Stimulated activated CD4-positive, alpha-beta T cell treated with anti-CD3 and anti-CD28 coated beads, Interleukin-1b, Interleukin-23, amount 100 ng/mL, for 1 hour (primary cell): ENCODE measurements at places on chromosomes 11 and 22.

DNA sequence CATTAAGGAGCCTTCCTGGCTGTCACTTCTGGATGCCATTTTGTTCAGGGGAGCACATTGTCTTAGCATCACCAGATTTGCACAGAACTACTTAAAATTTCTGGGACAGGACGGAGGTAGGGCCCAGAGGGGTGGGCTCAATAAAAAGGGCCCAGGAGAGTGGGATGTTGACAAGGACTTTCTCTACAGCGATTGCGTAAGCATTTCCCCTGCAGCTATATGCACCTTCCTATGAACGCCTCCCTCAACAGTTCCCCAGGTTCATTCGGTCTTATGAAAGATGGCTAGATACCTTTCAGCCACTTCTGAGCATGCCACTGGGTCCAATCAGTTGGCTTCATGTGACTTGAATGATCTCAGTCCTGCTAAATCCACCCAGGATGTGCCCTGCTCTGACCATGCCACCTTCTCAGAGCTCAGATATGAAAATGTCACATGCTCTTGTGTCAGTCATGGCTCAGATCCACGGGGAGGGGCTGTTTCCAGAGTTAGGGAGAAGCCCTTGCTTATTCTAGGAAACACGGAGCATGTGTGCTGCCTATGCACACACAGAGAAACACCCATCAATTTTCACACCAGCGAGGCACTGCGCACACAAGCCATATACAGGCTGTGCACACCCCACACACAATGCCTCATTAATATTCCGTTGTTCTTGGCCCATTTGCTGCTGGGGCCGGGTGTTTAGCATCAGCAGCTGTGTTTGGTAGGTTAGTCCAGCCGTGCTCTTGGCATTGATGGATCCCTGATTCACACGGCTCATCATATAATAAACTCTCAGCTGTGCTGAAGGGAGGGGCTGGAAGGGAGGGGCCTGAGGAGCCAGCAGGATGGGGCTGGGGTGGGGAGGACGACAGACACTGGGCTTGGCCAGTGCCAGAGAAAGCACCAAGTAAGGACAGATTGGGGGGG, 52.5 kb upstream of the NNMT start:
- no peak for DNase-seq

- DNase-seq, result no peak
Measured at GRCh38 chr22:23537416-23537815, 42.7 kb downstream of the IGLL1 start.

GRCh38 chr11:23846902-23847422, 649.9 kb upstream of the LUZP2 start:
- DNase-seq, result no peak

- DNase-seq, result no peak
Measured at GRCh38 chr11:82896183-82896582, 4.0 kb downstream of the PRCP start.

- no peak for DNase-seq
Measured at GRCh38 chr11:72244060-72244360, at the start of gene PHOX2A. TSS of gene PHOX2A (minus strand) at chr11:72244176. CDS start at chr11:72244004, 172 bp downstream.

DNA sequence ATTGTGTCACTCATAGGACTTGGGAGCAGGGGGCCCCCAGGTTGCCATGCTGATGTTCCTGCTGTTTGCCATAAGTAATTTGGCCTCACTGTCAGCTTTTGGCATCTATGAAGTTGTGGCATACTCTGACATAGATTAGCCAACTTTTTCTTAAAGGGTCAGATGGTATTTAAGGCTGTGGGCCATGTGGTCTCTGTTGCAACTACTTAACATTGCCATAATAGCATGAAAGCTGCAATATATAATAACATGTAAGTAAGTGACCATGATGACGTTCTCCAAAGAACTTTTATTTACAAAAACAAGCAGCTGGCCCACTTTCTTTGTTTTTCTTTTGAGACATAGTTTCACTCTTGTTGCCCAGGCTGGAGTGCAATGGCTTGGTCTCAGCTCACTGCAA, 2.2 kb upstream of the TMEM216 start:
- DNase-seq, result no peak

DNA sequence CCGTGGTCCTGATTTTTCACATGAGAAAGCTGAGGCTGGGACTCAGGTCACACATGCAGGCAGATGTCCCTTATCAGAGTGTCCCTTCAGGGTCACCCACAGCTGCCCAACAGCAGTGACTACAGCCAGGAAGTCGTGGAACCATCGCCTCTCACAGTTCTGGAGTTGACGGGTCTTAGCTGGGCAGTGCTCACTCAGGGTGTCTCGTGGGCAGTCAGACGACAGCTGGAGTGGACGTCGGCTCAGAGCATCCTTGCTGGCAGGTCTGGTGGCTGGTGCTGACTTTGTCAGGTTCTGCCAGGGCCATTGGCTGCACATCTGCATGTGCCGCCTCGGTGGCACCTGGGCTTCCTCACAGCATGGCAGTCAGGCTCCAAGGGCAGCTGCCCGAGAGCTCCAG, 35.6 kb upstream of the TH start:
- DNase-seq, result no peak

DNA sequence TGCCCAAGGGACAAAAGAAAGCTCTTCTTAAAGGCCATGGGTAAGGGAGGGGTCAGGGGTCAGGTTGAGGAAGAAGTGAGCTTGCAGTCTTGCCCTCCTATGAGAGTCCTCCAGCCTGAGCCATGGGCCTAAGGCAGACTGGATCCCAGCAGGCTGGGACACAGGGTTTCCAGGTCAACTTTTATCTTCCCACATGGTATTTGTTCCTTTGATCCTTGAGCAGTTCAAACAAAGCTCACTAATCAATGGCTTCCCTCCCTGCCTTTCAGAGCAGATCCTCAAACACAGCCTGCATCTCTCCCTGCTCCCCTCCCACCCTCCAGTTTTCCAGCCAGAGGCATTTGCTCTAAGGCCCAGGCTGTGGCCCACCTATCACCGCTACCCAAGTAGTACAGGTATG, 589.3 kb downstream of the INSC start:
- no peak for DNase-seq

DNA sequence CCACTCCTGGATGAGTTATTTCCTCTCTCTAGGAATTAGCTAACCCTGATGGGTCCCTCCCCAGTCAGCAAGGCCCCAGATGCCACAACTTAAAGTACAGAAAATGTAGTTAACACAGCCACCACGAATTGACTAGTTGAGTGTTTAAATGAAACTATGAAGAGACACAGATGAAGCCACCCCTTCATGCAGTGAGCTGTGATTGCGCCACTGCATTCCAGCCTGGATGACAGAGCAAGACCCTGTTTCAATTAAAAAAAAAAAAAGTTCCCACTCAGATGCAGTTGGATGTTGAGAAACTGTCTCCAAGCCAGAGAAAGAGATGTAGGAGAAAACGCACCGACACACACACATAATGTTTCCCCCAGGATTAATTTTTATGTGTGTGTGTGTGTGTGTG, 53.3 kb downstream of the SCN3B start:
- no peak for DNase-seq

- no peak for DNase-seq
Measured at GRCh38 chr11:57278721-57279095, 41.7 kb upstream of the APLNR start.

GRCh38 chr11:108338750-108339149, 115.9 kb downstream of the ATM start:
- DNase-seq, result no peak

GRCh38 chr11:59552844-59553243, 41.5 kb downstream of the OR4D9 start:
- no peak for DNase-seq

- DNase-seq, result no peak
Measured at GRCh38 chr11:67463186-67463585, 5.9 kb downstream of the TMEM134 start.

GRCh38 chr22:46365166-46365624, 29.7 kb downstream of the TRMU start:
- no peak for DNase-seq

DNA sequence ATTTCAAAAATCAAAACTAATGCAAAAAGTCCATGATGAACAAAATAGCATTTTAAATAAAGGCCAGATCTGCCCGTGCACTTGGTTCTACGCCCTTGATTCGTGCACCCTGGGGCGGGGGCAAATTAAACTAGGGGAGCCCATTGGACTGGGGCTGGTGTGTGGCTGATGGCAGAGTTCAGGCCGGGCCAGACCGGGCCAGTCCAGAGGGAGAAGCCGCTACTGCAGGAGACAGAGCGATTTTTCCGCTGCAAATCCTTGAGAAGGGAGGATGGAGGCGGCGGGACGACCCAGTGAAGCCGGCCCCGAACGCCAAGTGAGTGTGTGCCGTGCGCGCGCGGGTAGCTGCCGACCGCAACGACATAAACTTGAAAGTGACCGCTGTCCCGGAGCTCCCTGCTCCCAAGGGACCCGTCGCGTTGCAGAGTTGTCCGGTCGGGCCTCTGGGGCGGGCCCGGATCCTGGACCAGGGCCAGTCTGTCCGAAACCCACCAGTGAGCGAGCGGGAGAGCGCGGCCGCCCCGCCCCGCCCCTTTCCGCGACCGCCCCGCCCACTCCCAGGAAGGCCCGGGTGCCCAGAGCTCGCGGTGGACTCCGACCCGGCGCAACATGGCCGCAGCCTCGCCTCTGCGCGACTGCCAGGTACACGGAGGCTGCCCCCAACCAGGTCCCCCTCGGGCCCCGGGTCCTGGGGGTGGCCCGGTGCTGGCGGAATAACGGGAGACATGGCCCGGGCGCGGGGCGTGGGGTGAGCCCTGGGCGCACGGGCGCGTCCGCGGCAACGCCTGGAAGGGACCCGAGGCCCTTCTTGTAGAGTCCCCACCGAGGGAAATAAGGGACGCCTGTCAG, at the start of gene TTC38:
TSS of gene TTC38 (plus strand) at position 578 of the 849 bp plus-strand sequence. CDS start at position 610, 32 bp downstream.
- DNase-seq, result no peak

- no peak for DNase-seq
Measured at GRCh38 chr22:23911318-23911980, 17.3 kb downstream of the MIF start.

DNA sequence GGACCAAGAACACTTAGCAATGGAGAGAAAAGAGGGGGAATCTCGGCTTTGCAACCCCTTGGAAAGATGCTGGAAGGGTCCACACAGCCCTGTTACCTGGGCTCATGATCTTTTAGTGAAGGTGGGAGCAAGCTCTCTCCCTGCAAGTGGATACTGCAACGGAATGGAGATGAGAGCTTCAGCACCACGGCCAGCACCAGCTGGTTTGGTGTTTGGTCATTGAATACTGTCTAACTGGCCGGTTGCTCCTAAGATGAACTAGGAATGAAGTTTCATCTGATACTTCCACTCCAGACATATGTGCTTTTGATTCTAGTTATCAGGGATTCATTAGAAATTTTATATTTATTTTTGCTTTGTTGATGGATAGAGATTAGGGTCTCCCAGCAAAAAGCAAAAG, 16.3 kb downstream of the HTR3A start:
- no peak for DNase-seq

DNA sequence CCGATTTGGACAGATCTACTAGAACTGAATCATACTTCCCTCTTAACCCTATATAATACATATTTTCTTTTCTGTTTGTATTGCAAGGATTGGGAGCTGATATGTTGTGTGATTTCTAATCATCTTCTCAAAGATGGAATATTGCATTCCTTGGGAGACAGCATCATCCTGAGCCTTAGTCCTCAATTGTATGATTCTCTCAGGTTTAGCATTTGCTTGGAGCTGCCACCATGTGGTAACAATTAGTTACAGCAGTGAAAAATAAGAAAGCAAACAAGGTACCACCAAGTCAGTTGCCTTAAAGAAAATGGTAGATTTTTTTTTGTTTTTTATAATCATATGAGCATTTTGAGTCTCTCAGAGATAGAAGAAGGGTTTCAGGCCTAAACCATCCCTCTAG, 11.9 kb downstream of the SNX19 start:
- DNase-seq, result no peak

DNA sequence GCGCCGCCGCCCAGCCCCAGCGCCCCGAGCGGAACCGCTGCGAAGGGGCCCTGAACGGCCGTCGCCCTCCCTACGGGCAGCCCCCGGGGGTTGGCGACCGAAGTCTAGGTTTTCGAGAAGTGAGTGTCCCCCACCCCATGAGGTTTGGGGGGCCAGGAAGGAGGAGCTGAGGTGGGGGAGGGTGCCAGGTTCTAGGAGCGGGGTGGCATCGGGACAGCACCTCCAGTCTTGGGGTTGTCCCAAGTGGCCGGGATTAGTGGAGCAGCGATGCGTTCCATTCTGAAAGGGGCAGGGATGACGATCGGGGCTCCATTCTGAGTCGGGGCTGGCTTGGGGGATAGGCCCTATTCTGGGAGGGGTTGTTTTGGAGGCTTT, 408 bp downstream of the PPP2R5B start:
- DNase-seq, result no peak

GRCh38 chr11:72675221-72675620, 999 bp upstream of the PDE2A start:
- no peak for DNase-seq

- DNase-seq, result no peak
Measured at GRCh38 chr11:18270102-18270501, 4.0 kb downstream of the SAA1 start.

DNA sequence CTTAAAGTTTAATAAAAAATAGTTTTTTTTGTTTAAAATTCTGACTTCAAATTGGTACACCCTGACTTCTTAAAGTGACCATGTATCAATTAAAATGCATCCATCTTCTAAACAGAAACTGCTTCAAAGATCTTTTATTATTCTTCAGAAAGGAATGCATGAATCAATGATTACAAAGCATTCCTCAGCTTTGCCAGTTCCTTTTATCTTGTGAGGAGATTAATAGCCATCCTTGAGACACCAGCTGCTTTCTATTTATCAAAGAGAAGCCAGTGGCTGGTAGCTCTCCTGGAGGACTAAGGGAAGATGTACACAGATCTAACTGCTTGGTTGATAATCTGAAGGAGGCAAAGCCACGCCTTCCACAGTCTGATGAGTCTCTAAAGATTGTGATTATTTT, 2222.5 kb downstream of the LRRC4C start:
- DNase-seq, result no peak

DNA sequence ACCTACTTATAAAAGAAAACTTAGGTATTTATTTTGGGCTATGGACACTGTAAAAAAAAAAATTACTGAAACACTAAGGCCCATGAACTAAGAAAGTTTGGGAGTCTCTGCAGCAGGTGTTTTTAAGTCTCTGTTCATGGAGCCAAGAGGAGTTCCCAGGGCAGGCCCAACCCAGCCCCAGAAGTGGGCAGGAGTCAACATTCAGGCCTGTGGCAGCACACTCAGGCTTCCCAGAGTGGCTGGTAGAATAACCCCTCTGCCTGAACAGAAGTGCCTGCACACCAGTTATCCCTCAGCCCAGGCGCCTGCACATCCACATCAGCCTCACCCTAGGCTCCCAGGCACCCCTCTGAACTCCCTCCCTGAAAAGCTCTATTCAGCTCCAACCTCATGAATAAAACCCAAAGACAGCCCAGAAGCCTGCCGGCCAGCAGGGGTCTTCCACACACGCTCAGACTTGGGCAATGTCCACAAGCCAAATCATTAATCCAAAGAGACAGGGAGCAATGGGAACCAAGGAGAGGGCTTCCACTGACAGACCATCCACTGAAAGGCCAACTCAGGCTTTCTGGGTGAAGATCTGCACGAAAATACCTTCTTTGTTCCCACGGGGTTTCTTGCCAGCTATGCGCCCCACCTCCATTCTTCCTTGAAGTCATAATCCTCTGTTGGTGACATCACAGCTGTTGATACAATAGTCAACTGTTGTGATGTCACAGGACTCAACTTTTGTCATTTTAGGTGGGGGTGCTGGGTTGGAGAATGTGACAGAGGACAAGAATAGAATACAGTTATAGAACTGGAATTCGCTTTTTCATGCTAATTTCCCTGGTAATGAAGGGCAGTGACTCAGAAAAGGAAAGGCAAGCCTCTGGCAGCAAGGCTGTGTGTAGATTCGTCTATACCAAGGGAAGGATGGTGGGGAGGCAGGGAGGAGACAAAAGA, 83.7 kb downstream of the RPL27A start:
- no peak for DNase-seq
